ENCODE measurements at places on chromosomes 7 and 10. TPM values are rescaled to one million over a fixed set of nuclear protein-coding genes. Genes with fewer than 3 reads are reported as not detected.

- no peak for DNase-seq
These were observed 397.2 kb downstream of the TCERG1L start for GRCh38 chr10:130914367-130914766.

Gene GLI3
- 126 TPM for total RNA-seq

DNA sequence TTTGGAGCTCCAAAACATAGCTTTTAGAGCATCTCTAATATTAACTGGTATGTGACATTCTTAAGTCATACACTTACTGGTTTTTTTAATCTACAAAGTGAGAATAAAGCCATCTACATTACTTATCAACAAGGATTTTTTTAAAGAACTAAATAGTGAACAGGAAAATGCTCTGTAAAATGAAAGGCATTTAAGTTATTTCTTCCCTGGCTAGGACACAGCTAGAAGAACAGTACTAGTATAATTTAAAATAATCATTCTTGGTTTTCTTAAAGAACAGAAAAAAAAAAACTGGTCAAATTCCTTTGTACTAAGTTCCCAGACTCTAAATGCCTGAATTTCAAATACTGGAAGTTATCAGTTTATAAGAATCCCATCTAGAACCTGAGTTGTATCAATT lies 139.5 kb downstream of the SRPK2 start:
- no peak for DNase-seq

DNA sequence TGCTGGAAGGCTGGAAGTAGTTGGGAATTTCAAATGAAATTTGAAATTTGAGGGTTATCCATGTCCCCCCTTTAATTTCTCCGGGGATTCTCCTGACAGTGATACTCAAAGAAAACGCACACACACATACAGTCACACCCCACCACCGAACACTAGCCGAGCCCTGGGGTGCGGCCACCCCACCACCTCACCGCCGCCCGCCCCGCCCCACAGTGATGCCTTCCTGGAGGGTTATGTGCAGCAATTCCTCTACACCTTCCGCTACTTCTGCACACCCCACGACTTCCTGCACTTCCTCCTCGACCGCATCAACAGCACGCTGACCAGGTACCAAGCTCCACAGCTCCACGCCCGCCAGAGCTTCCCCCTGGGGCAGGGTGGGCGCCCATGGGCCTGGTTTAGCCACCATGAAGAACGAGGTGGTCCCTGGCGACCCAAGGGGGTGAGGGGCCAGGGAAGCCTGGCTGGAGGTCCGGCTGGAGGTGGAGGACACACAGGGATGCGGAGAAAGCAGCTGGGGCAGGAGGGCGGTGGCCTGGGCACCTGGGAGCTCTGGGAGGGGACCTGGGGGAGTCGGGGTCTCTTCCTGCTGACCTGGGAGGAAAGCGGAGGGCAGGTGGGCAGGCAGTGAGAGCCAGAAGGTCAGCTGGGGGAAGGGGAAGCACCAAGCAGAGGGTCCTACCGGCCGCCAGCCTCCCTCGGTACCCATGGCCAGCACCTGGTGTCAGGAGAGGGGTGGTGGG lies 19.4 kb upstream of the UTF1 start:
- DNase-seq, result no peak

DNA sequence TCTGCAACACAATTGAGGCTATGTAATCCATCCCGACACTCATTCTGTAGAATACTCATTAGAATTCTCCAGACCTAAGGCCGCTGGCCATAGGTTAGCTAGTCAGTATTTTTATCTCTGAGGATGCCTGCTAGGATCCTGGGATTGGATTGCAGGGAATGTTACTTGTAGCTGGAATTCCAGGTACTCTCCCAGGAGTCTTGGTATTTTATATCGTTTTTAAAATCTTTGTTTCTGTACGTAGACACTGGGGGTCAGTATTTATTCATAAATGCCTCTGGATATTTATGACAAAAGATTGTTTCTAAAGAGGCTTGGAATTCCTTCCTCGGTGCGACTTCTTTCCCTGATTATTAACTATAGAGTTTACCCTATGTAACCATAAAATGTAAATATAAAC lies 40.1 kb downstream of the BPGM start:
- DNase-seq, result no peak
